ENCODE measurements at places on chromosomes 16 and 17. TPM values are rescaled to one million over a fixed set of nuclear protein-coding genes. Genes with fewer than 3 reads are reported as not detected.

The KRTAP2-2 gene
- not detected for total RNA-seq

The GSG1L gene
- not detected for total RNA-seq

The ZNF594 gene
- 20.9 TPM for total RNA-seq

DNA sequence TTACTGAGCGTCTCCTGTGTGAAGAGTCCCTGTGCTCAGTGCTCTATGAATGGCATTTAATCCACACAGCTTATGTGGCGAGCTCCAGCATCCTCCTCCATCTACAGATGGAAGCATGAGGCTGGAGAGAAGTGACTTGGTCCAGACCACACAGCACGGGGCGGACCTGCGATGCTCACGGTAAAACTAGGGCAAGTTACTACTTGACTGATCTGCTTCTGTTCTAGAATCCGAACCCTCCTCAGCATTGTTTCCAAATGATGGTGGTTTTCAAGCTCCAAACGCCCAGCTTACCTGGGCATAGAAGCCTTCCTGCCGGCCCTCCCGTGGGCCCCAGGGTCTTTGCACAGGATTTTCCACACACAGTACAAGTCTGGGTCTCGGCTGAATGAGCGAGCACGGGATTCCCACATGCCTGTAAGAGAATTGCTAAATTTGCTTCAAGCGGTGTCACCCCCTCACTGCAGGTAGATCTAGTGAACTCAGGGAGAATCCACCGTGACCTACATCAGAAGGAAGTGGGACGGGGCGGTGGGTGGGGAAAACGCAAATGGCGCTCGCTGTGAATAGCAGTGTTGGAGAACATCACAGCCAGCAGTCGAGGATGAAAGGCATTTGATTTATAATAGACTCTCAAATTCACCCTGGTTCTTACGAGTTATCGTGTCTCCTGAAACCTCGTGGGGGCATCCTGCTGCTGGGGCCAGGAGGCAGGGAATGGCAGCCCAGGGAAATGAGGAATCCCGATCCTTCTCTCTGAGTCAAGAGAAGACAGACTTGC, 101.1 kb downstream of the CMIP start:
- no peak for DNase-seq

The ZG16B gene
- not detected for total RNA-seq

Data from T-cell (primary cell).